Activated CD4-positive, alpha-beta T cell treated with anti-CD3 and anti-CD28 coated beads, Interleukin-2, amount 50 U/mL, for 4 hours (primary cell): ENCODE measurements at places on chromosomes 1 and 21.
A peak's percentile ranks its signal among the peaks of the same experiment; 100 is the strongest.

DNA sequence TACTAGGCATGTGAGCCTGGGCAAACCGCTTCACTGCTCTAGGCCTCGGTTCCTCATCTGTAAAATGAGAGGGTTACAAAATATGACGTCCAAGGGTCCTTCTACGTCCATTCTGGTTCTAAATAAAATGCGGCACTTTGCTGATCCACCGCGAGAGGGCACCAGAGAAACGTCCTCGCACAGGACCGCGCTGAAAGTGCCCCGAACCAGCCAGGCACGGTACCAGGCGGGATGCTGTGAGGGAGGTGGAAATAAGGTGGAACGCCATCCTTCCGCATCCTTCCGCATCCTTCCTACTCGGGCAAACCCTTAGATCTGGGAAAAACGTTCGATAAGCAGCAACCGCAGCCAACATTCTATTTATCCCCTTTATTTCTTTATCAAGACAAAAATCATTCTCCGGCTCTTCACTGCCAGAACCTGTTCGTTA, 60.3 kb upstream of the KRTAP19-8 start:
- peak; percentile 72 for DNase-seq

- peak; percentile 95 for DNase-seq
Observed at GRCh38 chr1:12173631-12174121, 6.9 kb downstream of the TNFRSF1B start.

DNA sequence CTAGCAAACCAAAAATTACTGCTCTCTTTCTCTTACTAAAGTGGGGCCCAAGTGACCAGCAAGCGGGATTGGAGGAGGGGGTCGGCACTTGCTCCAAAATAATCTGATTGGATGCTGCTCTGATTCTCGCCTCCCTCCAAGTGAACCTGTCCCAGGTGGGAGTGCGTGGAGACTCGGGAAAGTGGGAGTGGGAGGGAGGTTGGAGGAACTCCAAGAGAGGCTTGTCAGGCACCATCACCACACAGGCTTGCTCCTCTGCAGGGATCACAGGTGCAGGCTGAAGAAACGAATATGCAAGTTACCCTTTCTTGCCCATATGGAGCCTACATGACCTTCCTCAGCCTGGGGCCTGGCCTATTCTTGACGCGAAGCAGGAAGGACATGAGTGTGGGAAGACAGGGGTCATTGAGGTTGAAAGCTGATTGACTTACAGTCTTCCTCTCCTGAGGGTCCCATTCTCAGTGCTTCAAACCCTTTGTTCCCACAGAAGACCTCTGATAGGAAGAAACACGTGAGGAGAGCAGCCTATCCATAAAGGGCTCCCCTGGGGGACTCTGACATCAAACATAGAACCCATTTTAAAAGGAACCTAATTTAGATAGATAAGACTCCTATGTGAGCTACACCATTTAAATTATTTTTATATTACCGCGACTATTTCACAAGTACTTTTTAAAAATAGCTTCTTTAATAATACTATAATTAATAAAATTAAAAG, 14.2 kb downstream of the RGS8 start:
- DNase-seq = no peak

GRCh38 chr1:20590306-20590777, 1.4 kb downstream of the CDA start:
- no peak for DNase-seq
